HFFc6 (cell line): ENCODE measurements at places on chromosomes 2 and 18. TPM values are rescaled to one million over a fixed set of nuclear protein-coding genes. Genes with fewer than 3 reads are reported as not detected.
A peak's percentile ranks its signal among the peaks of the same experiment; 100 is the strongest.

DNA sequence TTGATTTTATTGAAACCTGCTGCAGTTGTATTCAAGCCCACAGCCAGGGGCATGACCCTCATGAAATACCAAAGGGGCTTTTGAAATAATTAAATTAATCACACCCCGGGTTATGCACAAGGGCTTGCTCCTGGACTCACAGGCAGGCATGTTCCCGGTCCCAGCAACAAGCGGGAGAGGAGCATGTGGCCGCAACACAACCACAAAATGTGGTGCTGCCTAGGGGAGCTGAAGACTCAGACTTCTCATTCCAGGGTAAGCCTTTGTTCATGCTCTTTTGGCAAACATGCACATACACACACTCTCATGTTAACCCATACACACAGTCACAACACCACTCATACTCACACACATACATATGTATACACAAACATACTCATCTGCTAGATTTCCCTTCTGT, 233.7 kb upstream of the SMAD2 start:
- no peak for DNase-seq

Gene INPP5D
- total RNA-seq: 0.21 to 0.22 TPM in 2 of 3 replicates, not detected in the other

- DNase-seq: no peak
These were observed 156.1 kb downstream of the MSH2 start for GRCh38 chr2:47558768-47559684.

Gene C2orf80
- not detected in 3 replicates for total RNA-seq

Gene ZNF385B
- total RNA-seq: 0.21 to 0.29 TPM (median 0.22 TPM) in 3 replicates

Gene NBEAL1
- 24.6 and 28.4 TPM in 2 replicates for total RNA-seq

DNA sequence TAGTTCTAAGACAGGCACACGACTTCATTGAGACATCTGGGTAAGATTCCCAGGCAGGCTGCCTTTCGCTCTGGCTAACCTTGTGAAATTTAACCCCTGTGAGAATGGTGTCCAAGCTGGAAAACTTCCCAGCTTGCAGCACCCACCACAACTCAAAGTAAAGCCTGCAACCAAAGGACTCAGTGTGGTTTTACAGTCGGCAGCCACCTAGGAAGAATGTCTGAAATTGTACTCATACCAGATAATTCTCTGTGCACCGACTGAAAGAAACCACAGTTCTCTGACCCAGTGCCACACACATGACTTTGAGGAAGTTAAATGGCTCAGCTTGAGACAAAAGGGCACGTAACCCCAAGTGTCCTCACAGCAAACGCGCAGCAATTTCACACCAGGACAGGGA, 125.7 kb downstream of the RBMS1 start:
- peak; percentile 92 for DNase-seq

Gene RGPD3
- 0.05 TPM in 1 of 3 replicates, not detected in the others for total RNA-seq

GRCh38 chr2:32954206-32954605, 7.5 kb downstream of the LTBP1 start:
- DNase-seq: no peak

GRCh38 chr2:15991231-15991630, 50.9 kb downstream of the MYCN start:
- DNase-seq: no peak

GRCh38 chr2:147182260-147182659, 662.6 kb upstream of the ACVR2A start:
- no peak for DNase-seq

Gene CCDC85A
- 24.1 to 40.2 TPM (median 25.7 TPM) in 3 replicates for total RNA-seq

DNA sequence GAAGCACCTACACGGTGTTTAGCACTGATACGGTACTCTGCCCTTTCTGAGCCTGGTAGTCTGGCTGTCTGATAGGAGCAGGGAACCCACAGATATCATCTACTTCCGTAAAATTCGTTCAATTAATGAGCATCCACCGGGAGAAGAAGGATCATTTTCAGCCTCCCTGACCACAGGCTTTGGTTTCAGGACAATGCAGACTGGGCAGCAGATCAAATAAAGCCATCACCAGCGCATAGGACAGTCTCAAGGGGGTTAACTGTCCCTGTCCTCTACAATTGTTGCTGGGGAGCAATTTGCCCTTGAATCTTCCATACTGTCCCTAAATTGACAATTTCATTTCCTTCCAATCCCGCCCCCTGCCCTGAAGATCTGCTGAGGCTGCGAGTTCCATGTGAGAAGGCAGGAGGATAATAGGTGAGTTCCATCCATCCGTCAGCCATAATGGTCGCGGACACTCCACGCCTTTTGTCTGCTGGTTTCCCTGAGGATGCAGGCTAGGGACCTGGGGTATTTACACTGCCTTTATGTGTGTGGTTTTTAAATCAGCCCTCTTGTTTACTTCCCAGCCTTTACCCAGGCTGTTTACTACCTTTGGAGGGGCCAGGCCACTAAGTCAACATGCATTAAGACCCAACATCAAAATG, 110.0 kb downstream of the MYCN start:
- no peak for DNase-seq

- DNase-seq: peak; percentile 25
These were observed 160.4 kb upstream of the PID1 start for GRCh38 chr2:229431327-229431954.

Gene POTEE
- total RNA-seq: 0.29 to 0.35 TPM (median 0.32 TPM) in 3 replicates

GRCh38 chr2:134466141-134466540, 212.3 kb downstream of the MGAT5 start:
- DNase-seq: no peak

Gene AQP12B
- not detected in 3 replicates for total RNA-seq

DNA sequence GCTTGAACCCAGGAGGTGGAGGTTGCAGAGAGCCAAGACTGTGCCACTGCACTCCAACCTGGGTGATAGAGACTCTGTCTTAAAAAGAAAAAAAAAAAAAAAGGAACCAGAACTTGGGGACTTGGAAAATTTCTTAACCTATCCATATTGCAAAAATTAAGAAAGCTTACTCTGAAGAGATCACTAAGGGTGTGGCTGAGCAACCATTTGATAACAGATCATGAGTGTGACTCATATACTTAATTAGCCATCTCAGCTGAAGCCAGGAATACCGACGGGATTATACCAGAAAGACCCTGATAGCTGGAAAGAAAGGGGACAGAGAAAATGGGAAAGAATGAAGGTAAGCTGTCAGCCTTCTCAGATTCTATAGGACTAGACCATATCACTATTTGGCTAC, 7.1 kb upstream of the ADD2 start:
- no peak for DNase-seq

GRCh38 chr2:99868260-99868659, 274.1 kb downstream of the AFF3 start:
- DNase-seq: no peak

DNA sequence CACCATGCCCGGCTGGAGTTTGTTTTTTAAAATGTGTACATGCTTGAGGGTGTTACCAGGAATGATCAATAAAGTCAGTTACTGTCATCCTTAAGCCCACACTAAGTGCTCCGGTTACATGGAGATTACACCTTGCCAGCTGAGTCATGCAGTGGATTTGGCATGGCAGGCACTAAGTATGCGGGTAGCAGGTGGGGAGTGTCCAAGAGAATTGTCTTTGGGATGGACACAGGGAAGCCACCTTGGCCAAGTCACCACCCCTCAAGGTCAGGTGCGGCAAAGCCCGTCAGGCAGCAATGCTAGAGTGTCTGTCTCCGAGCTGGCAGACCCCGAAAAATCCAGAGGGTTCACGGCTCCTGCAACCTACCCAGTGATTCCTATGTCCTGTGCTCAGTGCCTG, 54.8 kb downstream of the GBX2 start:
- DNase-seq: no peak

GRCh38 chr2:190767821-190768220, 112.8 kb upstream of the GLS start:
- DNase-seq: no peak

DNA sequence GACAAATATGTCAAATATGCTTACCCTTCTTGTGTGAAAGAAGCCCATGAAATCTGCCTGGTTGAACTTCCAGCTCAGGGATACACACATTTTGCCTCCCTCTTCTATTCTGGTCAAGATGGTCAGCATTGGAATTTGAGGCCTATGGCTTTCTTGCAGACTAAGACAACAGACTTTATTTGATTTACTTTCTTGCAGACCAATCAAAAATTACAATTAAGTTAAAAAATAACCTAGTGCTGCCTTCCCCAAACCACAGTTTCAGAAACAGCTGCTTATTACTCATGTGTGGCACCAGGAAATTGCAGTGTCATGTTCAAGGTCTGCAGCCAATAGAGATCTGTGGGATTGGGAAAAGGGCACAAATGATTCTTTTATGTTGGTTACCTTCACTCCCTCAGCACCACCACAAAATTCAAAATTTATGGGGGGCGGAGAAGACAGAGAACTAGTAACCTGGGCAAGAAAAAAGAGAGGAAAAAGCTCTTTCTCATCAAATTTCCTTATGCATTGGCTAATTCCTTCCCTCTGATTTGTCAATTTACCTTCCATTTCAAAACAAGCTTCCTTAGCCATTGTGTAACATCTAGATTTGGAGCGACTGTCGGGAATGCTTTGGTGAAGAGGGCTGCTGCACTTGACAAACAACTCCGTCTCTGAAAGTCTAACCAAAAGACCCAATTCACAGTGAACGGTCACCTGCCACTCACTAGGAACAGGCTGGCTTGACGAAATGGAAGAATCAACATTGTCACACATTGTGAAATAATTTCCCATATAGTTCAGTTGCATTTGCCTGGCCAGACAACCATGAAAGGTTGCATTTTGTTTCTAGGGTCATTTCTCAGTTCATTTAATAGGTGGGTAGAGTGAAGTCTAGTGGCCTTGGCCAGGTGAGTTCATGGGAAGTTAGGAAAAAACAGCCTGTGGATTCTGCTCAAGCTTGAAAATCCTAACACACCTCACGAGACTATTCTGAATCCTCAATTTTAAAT, 100.4 kb upstream of the FZD5 start:
- DNase-seq: peak; percentile 78

- DNase-seq: no peak
These were observed 25.2 kb downstream of the ANKRD44 start for GRCh38 chr2:197285361-197285760.

GRCh38 chr18:14969500-14969899, 221.5 kb downstream of the ANKRD30B start:
- no peak for DNase-seq

DNA sequence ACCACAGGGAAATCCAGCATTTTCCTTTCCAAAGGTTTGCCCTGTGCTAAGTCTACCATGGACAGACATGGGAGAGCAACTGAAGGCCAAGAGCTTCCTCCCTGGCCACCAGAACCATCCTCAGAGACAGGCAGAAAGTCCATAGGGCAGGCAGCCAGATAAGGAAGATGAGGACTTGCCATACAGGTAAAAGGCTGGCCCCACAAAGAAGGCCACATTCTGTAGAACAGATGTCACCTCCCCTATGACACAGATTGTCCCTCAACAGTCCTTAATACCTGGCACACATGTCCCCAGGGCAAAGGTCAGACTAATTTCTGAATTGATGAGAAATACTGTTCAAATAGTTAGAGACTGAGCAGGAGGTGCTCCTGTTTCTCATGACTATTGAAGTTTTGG, 52.0 kb downstream of the FECH start:
- no peak for DNase-seq

GRCh38 chr2:164739966-164740365, 101.7 kb downstream of the COBLL1 start:
- peak; percentile 65 for DNase-seq

DNA sequence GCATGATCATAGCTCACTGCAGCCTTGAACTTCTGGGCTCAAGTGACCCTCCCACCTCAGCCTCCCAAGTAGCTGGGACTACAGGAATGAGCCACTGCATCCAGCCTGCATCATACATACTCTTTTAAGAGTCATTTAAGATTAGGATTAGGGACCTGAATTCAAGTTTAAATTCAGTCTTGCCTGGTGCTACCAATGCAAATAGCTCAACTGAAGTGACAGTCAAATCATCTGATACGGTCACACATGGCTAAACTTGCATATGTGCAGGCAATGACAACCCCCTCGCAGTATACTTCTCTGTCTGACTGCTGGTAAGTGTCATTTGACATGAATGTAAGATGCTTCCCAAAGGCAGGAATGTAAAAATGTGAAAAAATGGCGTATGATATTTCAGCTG, 31.8 kb upstream of the TMEM131 start:
- no peak for DNase-seq

DNA sequence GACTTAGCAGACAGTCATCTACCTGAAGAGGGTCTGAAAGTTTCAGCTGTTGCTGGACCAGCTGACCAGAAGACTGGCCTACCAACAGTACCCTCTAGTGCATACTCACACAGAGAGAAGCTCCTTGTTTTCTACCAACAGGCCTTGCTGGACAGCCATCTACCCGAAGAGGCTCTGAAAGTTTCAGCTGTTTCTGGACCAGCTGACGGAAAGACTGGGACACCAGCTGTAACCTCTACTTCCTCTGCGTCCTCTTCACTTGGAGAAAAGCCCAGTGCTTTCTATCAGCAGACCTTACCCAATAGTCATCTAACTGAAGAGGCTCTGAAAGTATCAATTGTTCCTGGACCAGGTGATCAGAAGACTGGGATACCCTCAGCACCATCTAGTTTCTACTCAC, 63.2 kb downstream of the ALMS1 start:
- no peak for DNase-seq

Gene SERPINB4
- total RNA-seq: not detected in 3 replicates
